Cortex of kidney (tissue), 1 donor: ENCODE measurements at places on chromosomes 13 and 19.

DNA sequence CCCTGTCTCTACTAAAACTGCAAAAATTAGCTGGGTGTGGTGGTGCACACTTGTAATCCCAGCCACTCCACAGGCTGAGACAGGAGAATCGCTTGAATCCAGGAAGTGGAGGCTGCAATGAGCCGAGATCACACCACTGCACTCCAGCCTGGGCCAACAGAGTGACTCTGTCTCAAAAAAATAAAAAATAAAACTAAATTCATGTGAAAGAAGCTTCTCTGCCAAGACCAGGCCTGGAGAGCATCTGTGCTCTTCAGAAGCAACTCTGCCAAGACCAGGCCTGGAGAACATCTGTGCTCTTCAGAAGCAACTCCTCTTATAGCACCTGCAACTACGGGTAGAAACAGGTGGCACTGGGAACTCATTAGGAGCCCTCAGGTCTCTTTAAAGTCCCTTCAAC, 37.7 kb downstream of the CRYL1 start:
- no peak for DNase-seq

DNA sequence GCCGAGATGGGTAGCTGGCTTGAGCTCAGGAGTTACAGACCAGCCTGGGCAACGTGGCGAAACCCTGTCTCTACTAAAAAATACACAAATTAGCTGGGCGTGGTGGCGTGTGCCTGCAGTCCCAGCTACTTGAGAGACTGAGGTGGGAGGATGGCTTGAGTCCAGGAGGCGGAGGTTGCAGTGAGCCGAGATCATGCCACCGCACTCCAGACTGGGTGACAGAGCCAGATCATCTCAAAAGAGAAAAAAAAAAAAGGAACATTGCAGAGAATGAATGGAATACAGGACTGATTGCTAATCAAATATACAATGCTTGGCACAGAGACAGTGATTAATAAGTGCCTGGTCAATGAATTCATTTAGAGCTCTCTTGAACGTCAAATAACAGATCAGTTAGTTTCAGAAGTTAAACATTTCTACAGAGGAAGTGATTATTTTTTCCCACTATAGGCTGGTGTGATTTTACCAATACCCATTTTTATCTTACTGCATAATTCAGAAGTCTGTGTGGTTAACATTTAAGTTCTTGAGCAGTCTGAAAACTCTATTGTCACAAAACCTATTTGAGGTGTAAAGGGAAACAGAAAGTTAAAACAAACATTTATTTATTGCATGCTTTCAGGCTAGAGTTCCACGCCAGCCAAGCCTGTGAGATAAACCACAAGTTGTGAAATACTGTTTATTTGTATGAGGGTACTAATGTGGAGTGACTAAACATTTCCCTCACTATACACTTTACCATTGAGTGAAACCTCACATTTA, 7.7 kb upstream of the TBC1D4 start:
- no peak for DNase-seq

DNA sequence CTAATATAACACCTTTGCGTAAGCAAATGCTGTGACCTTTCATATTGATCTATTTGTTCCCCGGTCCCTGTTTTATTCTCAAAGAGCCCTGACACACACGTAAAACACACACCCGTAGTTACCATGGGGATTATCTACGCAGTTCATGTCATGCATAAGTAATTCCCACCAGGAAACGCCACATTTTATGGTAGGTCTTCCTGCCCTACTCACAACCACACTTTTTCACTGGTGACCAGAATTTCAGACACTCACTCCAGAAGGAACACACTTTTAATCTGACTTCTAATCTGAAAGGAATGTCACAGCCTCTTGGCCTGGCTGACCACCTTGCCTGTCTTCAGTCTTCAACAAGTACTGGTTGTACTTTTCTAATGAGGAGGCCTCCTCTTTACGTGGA, 46.8 kb downstream of the SLC7A1 start:
- DNase-seq, result no peak

GRCh38 chr19:1015061-1015781, 5.7 kb downstream of the TMEM259 start:
- no peak for DNase-seq

DNA sequence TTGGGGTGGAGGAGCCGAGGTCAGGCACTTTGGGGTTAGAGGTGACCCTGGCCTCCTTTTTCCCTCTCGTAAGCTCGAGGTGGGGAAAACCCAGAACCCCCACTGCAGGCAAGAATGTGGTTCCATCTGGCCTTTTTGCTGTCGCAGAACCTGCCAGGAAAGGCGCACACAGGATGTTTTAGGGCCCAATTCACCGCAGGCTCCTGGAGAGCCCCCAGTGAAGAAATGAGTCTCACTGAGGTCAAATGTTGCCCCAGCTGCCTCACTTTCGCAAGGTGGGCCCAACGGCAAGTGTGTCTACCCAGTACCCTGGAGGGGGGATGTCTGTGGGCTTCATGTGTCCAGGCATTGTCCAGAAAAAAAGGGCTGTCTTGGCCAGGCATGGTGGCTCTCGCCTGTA, 61.8 kb downstream of the PEX11G start:
- DNase-seq, result no peak

- DNase-seq, result no peak
These were observed 1.7 kb downstream of the ERCC5 start for GRCh38 chr13:102847272-102848234.

DNA sequence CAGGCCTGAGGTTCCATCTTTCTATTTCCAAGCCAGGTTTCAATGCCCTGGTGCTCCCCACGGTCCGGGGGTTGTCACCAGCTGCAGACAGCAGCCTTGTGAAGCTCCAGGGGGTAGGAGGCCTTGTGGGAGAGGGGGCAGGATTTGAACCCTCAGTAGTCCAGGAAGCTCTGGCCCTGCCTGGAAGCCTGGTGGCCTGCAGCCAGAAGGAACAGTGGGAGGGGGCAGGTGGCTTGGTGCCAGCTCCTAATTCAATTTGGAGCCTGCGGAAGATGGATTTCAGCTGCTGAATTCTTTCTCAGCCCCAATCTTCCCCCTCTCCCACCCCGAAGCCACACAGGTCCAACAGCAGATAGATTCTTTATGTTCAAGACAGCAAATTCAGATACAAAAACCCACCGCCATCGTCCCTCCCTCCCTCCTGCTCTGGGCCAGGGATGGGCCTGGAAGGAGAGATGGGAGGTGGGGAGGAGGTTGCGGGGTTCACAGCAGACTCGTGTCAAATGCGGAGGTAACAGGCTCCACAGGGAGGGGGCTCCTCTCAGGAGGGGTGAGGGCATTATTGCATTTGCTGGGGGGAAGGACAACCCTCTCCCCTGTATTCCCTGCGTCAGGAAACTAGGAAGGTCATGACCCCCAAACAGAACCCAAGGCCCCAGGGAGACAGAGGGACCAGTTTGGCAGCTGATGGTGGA, 2.4 kb upstream of the PTGER1 start:
- no peak for DNase-seq

GRCh38 chr19:53388168-53388567, 6.8 kb upstream of the ZNF765 start:
- DNase-seq, result no peak

GRCh38 chr19:15249972-15250639, 17.9 kb upstream of the EPHX3 start:
- DNase-seq, result no peak

- no peak for DNase-seq
These were observed 3.7 kb downstream of the NAPA start for GRCh38 chr19:47511128-47511517.

DNA sequence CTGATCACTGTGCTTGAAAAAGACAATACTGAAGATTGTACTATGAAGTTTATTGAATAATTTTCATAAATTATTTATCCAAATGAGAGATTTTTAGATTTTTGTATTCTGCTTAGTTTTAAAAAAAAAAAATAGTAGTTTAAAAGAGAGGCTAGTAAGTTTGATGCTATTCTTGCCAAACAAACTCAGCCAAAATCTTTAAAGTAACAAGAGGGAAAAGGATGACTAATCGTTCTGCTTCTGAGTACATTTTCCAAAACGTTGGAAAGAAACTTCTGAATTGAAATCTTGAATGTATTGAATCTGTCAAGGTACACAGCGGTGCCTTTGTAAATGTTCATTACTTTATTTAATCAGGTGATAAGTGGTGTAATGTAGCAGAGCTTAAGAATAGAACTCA, 34.4 kb downstream of the NUP58 start:
- no peak for DNase-seq

DNA sequence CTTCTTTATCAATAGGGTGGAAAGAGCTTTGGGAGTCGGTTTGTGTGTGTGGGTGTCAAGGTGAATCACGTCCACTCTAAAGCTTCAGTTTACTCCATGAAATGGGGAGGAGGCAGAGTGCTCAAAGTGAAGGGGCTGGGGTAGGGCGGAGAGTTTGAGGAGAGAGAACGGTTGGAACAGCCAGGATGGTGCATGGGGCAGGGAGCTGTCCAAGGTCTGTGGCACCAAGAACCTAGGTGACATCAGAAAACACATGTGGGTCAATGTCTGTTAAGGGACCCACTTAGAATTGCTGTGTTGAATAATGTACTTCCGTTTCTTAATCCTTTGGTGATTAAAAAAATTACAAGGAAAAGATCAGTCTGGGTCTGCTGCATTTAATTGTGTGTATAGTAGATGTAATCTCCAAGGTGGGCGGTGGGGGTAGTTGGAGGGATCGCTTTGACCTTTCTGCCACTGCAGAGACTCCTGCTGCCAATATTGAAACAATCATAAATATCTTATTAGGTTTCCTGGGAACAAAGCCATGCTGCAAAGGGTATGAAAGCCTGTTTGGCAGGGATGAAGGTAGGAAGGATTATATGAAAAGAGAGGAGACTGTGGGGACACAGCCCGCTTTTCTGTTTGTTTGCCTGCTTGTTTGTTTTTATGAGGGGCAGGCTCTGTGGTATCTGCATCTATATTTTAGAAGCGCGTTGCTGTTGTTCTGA, 122.3 kb downstream of the ATP8A2 start:
- DNase-seq, result no peak

- DNase-seq, result no peak
These were observed 10.2 kb upstream of the DCUN1D2 start for GRCh38 chr13:113500530-113501265.

GRCh38 chr19:6533746-6534418, 3.1 kb downstream of the TNFSF9 start:
- no peak for DNase-seq

DNA sequence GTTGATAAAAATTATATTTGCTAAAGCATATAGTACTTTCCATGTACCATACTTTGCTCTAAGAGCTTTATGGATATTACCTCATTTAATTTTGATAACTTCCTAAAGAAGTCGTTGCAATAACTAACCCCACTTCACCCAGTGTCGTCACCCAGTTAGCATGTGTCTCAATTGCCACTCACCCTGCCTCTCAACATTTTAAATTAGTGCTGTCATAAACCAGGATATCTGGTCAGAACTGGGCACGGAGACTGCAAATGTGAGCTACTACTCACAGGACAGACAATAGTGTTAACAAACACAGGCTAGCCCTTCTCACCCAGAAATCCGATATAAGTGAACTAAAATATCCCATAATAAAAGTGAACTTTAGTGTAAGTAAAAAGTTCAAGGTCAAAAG, 430.6 kb downstream of the KLF12 start:
- no peak for DNase-seq

- no peak for DNase-seq
These were observed 8.6 kb upstream of the PTBP1 start for GRCh38 chr19:788686-788982.

DNA sequence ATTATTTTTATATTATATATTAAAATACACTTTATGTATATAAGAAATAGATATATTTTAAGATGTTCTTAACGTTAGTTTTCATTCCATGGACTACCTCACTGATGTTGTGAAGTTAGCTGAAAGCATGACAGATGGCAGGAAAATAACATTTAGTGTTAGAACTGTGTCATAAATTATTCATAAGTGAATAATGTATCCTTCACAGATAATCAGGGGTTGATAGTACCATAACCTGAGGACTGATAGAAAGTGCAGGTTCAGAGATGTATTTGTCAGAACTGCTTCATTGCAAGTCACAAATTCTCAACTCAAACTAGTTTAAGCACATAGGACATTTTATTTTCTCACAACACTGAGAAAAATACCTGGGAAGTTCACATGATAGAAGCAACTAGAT, 14.6 kb upstream of the DIAPH3 start:
- no peak for DNase-seq

DNA sequence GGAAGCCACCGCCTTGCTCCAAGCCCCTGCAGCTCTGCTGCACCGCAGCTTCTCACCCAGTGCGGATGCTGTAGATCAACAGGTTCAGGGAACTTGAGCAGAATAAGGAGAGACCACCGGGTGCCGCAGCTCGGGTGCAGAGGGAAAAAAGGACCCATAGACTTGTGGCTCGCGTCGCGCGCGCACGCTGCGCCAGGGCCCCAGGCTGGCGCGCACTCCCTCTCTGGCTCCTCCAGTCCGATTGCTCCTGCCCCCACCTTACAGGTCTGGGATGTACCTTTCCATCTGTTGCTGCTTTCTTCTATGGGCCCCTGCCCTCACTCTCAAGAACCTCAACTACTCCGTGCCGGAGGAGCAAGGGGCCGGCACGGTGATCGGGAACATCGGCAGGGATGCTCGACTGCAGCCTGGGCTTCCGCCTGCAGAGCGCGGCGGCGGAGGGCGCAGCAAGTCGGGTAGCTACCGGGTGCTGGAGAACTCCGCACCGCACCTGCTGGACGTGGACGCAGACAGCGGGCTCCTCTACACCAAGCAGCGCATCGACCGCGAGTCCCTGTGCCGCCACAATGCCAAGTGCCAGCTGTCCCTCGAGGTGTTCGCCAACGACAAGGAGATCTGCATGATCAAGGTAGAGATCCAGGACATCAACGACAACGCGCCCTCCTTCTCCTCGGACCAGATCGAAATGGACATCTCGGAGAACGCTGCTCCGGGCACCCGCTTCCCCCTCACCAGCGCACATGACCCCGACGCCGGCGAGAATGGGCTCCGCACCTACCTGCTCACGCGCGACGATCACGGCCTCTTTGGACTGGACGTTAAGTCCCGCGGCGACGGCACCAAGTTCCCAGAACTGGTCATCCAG, 964 bp downstream of the PCDH17 start:
- DNase-seq, result no peak

- DNase-seq, result no peak
These were observed 97.9 kb downstream of the GGACT start for GRCh38 chr13:100490692-100491091.

- DNase-seq, result no peak
These were observed 83.9 kb downstream of the LRRC63 start for GRCh38 chr13:46295491-46296114.

GRCh38 chr13:79541426-79542049, 60.6 kb downstream of the NDFIP2 start:
- DNase-seq, result no peak
